Ammon's horn (tissue), 1 donor: ENCODE measurements at places on chromosomes 6 and 20.

GRCh38 chr6:82205930-82206392, 41.6 kb downstream of the IBTK start:
- peak; percentile 30 for DNase-seq

DNA sequence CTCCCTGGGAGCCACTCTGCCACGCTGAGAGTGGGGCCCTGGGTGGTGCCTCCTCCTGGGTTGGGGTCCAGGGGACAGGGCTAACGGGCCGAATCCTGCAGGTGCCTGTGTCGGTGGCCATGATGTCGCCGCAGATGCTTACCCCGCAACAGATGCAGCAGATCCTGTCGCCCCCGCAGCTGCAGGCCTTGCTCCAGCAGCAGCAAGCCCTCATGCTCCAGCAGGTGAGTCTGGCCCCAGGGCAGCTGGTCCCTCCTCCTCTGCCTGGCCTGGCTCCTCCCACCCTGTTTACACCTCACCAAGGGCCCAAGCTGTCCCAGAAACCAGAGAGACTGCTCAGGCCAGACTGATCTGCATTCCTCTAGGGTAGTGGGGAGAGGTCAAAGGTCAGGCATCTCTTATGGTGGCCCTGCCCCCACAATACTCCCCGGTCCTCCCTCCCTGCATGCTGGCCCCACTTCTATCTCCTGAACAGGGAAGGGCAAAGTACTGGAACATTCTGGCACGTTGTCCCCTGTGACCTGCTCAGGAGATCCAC, 38.6 kb downstream of the FOXP4 start:
- DNase-seq, result no peak

GRCh38 chr20:58713801-58714339, 21.3 kb downstream of the NPEPL1 start:
- no peak for DNase-seq

DNA sequence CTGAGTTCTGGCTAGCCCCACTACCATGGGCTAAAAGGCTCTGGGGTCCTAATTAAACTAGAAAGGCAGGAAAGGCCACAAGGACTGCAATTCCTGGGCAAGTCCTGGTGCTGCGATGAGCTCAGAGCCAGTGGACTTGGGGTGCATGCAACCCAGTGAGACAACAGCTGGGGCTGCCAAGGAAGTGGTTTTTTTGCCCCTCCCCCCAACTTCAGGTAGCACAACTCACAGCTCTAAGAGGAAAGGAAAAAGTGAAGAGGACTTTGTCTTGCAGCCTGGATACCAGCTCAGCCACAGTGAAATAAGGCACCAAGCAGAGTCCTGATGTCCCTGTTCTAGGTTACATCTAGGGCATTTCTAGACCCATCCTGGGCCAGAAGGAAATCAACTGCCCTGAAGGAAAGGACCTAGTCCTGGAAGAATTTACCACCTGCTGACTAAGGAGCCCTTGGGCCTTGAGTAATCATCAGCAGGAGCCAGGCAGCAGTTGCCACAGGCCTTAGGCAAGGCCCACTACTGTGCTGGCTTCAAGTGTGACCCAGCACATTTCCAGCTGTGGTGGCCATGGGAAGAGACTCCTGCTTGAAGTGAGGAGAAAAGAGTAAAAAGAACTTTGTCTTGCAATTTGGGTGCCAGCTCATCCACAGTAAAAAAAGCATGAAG, 358.4 kb downstream of the BTBD3 start:
- DNase-seq, result no peak

DNA sequence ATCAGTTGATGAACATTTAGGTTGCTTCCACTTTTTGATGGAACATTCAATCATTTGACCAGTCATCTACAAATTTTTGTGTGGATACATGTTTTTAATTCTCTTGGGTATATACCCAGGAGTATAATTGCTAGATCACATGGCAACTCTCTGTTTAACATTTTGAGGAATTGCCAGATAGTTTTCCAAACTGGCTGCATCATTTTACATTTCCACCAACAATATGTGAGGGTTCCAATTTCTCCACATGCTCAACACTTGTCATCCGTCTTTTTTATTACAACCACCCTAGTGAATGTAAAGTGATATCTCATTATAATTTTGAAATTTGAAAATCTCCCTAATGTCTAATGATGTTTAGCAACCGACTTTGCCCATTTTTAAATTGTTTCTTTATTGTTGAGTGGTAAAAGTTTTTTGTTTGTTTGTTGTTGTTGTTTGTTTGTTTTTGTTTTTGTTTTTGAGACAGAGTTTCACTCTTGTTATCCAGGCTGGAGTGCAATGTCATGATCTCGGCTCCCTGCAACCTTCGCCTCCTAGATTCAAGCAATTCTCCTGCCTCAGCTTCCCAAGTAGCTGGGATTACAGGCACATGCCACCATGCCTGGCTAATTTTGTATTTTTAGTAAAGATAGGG, 53.7 kb upstream of the PDYN start:
- DNase-seq, result no peak

DNA sequence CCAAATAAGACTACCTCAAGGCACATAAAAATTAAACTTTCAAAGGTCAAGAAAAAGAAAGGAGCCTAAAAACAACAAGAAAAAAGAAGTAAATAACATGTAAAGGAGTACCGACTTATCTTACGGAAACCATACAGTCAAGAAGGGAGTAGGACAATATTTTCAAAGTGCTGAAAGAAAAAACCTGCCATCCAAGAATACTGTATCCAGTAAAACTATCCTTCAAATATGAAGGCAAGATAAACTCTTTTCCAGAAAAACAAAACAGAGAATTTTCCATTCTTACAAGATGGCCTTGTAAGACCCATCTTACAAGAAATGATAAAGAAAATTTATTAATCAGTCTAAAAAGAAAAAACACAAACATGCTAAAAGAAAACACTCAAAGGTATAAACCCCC, 302.2 kb downstream of the LMBRD1 start:
- no peak for DNase-seq

- no peak for DNase-seq
These were observed 58.1 kb upstream of the AFDN start for GRCh38 chr6:167768471-167769215.

GRCh38 chr6:35028781-35029769, 112.1 kb downstream of the TCP11 start:
- no peak for DNase-seq

DNA sequence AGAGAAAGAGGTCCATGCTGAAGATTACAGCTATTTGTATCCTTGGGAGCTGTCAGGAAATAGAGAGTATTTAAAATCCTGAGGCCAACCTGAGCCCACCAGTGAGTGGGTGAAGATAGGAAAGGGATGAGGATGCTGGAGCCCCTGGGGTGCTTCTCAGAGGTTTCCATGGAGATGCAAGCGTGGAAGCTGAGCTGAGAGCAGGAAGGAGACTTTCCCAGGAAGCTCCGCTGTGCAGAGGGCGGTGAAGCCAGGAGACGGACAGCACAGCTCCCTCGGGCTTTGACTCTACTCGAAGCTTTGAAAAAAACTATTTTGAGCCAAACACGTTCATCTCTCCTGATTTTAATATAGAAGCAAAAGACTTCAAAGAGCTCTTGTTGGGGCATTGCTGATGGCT, 222.1 kb downstream of the SMOC2 start:
- DNase-seq, result no peak

DNA sequence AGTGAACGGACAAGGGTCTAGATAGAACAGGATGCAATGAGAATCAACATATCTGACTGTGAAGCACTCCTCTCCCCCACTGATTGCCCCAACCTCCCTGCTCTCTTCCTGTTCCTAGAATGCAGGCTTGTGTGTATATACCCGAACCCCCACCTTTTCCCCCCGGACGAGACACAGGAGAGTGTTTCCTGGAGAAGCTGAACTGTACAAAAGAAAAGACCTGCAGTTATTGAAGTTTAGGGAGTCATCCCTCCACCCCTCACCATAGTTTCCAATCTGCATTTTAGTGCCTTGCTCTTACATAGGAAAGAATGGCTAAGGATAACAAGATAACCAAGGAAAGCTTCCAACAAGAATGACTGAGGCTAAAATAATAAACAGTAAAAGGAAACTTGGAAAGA, 55.5 kb upstream of the PDE10A start:
- no peak for DNase-seq

GRCh38 chr6:152583888-152584287, 53.3 kb downstream of the SYNE1 start:
- DNase-seq, result no peak
